ENCODE measurements at places on chromosomes 4 and X.
A peak's percentile ranks its signal among the peaks of the same experiment; 100 is the strongest.

DNA sequence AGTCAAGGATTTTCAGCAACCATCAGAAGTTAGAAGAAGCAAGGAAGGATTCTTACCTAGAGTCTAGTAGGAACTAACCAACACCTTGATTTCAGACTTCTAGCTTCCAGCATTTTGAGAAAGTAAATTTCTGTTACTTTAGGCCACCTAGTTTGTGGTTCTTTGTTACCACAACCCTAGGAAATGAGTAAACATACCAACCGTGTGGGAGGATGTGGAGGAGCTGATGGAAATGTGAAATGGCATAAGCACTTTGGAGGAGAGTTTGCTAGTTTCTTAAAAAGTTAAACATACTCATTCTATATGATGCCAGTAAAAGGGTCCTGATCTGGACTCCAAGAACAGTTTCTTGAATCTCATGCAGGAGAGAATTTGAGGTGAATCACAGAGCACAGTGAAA is 679.4 kb downstream of the PDHA2 start:
- no peak for DNase-seq

- DNase-seq, result no peak
Observed at GRCh38 chr4:53309321-53310040, 56.4 kb downstream of the SCFD2 start.

GRCh38 chr4:8703401-8703696 is 110.8 kb downstream of the CPZ start:
- DNase-seq, result no peak

DNA sequence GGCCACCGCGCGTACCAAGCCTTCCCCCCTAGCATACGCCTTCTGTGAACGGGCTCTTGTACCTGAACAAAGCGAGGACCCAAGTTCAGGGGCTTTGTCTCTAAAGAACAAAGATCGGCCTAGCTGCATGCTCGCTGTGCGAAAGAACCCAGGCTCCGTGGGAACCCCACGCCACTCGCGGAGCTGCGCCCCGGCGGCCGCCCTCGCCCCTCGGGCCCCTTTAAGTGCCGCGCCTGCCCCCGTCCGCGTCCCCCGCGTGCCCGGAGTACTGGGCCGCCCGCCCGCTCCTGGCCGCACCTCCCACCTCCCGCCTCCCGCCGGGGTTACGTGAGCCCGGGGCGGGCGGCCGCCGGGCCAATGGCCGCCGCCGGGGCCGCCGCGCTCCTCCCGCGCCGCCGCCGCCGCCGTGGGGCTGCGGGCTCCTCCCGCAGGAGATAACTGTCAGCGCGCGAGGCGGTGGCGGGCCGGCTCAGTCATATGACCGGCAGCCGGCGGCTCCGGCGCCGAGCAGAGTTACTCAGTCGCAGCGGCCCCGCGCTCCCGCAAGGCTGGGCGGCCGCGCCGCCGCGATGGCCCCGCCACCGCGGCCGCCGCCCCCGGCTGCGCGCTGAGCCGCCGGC is at the start of gene FNIP2:
Gene FNIP2 (plus strand): TSS at position 472 of the 620 bp plus-strand sequence. CDS start 187 bp downstream, outside the sequence.
- peak; percentile 54 for DNase-seq

GRCh38 chrX:20271186-20271585 is 4.5 kb upstream of the RPS6KA3 start:
- no peak for DNase-seq

- no peak for DNase-seq
Observed at GRCh38 chr4:97670703-97671269, 472.5 kb downstream of the STPG2 start.

GRCh38 chrX:40573763-40574162 is 7.0 kb upstream of the ATP6AP2 start:
- peak; percentile 43 for DNase-seq

GRCh38 chr4:187608001-187608421 is 387.6 kb upstream of the ZFP42 start:
- no peak for DNase-seq

DNA sequence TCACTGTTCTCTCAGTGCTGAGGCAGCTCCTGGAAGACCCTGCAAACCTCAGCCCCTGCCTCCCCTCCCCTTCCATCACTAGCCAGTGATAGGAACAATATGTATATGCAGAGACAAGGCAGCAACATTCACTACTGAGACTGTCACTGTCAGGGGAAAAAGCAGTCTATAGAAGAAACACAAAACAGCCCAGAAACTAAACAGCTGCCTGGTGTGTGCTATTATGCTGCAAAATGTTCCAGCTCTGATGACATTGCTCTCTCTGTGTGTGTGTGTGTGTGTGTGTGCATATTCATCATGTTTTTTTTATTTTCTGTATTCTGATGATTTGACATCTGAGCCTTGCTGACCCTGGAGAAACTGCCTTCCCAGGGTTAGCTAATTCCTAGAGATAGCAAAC is 147.2 kb downstream of the SPATA18 start:
- DNase-seq, result no peak

DNA sequence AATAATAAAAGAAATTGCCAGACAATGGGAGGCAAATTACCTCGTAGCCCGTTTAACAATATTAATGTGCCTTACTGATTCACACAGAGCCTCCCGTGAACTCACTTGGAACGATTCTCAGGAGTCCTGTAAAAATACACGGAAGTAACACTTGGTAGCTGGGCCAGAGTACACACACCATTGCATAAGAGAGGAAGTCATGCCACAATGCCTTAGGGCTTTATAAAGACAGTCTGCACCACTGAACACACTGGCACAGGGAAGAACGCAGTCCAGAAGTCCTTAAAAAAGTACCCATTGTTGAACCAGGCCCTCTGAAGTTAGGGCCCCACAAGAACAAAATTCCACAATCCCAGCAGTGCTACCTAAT is 15.1 kb downstream of the SLC2A9 start:
- DNase-seq, result no peak

DNA sequence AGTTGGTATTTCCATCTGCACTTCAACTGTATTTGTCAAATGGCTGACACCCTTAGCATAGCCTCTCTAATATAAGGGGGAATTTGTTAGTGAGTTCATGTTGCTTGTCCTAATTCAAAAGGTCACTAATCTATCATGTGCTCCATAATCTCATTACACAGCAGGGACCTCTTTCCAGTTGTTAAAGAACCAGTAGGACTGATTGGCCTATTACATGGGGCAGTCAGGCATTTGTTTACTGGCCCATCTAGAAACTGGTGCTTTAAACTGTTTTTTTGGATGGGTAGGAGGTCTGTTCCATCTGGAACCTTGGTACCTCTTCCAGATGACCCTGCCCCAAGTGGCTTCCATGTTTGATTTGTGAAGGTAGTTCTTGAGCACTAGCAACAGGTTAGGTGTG is 11.4 kb downstream of the ANK2 start:
- DNase-seq, result no peak

DNA sequence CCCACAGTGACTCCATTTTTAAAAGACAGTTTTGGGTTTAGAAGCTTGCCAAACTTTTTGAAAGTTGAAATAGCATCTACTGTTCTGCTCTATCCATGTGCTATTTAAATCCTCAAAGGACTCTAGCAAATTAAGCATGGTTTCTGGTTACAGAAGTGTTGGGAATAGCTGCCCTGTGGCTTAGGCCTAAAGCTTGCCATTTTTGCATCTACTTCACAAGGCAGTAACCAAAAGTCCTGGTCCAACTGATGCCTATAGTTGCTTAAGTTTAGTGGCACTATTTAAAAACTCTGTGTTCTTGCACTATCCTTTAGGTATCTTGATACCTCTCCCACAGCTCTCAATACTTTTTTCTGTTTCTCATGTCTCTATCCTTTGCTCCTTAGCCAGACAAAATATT is 251.0 kb upstream of the GPC4 start:
- no peak for DNase-seq

- DNase-seq, result no peak
Observed at GRCh38 chrX:34687095-34687494, 30.0 kb upstream of the TMEM47 start.
